ENCODE measurements at places on chromosomes 13 and 19.

DNA sequence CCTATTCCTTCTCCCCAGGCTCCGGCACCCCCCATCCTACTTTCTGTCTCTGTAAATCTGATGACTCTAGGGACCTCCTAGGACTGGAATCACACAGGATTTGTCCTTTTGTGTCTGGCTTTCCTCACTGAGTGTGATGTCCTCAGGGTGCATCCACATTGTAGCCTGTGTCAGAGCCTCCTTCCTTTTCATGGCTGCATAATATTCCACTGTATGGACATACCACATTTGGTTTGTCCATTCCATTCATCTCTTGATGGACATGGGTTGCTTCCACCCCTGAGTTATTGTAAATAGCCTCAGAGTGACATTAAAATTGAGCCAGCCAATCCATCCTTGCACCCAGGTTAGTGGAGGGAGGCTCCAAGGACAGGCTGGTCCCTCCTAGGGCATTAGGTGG lies 22.8 kb upstream of the NMRK2 start:
- no peak for DNase-seq

- DNase-seq: peak; percentile 84
Observed at GRCh38 chr13:83881917-83882605, at the start of gene SLITRK1. Gene SLITRK1, minus strand, starts transcription at chr13:83882474. Its CDS starts 967 bp downstream, at chr13:83881507.

DNA sequence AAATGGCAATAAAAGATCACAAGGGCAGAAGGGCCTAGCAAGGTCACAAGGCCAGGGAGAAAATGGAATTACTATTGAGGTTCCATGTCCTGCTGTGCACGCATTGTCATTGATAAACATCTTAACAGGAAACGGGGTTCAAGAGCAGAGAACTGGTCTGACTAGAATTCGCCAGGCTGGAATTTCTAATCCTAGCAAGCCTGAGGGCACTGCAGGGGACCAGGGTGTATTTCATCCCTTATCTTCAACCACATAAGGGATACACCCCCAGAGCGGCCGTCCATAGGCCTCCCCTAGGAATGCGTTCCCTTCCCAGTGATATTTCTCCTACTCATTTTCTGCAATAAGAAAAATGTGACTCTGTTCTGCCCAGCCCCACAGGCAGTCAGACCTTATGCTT lies 19.5 kb downstream of the ERICH4 start:
- no peak for DNase-seq

GRCh38 chr13:29883941-29884518 lies 33.6 kb upstream of the UBL3 start:
- no peak for DNase-seq

GRCh38 chr19:3284759-3285646 lies 60.5 kb downstream of the CELF5 start:
- DNase-seq: no peak

- no peak for DNase-seq
Observed at GRCh38 chr13:91280801-91281200, 66.7 kb upstream of the MIR17HG start.

- peak; percentile 47 for DNase-seq
Observed at GRCh38 chr19:49106648-49107135, 7.5 kb upstream of the LIN7B start.

DNA sequence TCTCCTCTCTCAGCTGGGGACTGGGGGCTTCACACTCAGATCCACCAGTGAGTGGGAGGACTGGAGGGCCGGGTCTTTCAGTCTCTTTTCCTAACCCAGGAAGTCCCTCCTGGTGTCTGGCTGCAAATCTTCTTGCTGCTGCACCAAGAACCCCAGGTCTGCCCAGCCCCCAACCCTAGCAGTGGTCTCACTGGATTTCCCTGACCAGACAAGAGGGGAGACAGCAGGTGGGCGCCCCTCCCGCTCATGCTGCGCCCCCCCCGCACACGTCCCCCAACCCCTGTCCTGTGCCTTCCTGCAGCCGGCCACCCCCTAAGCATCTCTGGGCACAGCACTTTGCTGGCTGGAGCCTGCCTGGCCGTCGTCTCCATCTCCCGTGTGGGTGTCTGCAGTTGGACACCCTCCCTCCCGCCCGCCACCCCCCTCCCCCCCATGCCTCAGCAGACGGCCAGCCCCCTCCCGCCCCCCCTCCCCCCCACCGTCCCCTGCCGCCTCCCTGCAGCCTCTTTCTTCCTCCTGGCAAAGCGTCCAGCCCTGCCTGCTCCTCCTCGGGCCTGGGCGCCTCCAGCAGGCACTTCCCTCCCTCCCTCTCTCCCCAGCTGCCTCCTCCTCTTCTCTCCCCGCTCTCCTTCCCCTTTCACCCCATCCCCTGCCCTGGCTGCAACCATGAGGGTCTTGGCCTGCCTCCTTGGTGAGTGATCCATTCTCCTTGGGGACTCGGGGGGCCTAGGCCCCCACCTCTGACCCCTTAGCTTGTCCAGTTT lies at the start of gene SSC5D:
TSS of gene SSC5D (plus strand) at position 513 of the 764 bp plus-strand sequence. CDS start at position 667, 154 bp downstream.
- DNase-seq: peak; percentile 31

DNA sequence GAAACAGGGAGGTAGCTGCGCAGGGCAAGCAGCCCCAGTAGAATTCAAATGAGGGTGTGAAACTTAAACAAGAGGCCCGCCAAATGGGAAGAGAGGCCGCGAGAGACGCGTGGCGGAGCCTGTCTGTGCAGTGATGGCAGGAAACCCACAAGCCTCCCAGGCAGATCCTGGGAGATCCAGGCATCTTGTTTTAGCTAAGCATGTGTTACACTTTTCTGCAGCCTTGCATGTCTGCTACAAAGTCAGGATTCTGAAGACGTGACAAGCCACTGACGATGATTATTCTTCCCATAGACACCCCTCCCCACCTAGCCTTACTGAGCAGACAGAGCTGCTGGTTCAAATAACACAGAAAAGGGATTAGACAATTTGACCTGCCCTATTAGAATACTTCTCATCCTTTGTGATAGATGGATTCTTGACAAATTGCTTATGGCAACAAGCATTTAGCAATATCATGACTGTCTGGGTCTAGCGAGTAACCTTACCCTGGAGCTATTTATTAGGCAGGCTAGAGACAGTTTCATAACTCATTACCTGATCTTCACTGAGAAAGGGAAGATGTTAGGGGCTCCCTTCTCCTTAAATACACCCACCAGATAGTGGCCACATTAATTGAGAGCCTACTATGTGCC lies 185.2 kb upstream of the IRS2 start:
- DNase-seq: no peak

GRCh38 chr19:13899912-13900584 lies 5.9 kb downstream of the BRME1 start:
- no peak for DNase-seq

DNA sequence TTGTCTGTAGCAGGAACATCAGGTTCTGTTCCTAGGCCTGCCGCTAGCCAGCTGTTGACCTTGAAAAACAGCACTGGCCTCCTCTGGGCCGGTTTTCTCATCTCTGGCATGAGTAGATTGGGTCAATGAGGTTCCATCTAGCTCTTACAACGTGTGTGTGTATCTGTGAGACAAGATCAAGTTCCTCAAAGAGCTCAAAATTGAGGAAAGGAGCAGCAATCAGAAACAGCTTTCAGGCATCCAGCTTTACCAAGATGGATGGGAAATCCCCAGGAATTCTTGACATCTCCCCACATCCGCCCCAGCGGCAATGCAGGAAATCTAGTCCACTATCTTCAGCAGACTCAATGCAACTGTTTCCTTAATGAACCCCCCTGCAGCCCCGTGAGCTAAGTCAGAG lies 4.9 kb downstream of the FLT1 start:
- DNase-seq: no peak

DNA sequence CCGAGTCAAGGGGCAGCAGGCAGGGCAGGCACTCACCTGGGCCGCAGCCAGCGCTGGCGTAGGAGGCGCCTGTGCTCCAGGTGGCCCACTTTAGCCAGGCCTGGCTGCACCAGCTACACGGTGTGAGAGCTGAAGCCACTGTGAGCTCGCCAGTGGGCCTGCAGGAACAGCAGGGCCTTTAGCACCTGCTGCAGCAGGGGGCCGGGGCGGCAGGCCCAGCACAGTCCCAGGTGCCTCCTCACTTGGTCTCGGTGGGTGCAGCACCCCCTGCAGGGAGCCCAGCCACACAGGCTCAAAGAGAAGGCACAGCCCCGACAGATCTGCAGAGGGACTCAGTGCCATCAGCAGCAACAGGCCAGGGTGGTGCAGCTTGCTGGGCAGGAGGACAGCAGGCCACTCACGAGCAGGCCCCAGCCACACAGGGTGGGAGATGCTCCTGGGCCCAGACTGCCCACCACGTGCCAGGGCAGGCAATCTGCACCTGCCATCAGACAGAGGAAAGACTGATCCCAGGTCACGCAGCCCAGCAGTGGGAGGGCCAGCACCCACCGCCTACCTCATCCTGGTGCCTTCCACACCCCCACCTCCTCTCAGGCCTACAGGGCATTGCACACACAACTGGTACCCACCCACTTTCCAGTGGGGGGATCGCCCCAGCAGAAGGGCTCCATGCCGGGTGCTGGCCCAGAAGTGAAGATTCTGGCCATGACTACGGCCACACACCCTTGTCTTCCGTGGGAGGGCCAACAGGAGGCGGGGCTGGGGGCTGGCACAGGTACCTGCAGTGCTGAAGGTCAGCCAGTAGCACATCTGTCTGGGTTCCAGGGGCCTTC lies 15.8 kb downstream of the ARHGAP33 start:
- no peak for DNase-seq

DNA sequence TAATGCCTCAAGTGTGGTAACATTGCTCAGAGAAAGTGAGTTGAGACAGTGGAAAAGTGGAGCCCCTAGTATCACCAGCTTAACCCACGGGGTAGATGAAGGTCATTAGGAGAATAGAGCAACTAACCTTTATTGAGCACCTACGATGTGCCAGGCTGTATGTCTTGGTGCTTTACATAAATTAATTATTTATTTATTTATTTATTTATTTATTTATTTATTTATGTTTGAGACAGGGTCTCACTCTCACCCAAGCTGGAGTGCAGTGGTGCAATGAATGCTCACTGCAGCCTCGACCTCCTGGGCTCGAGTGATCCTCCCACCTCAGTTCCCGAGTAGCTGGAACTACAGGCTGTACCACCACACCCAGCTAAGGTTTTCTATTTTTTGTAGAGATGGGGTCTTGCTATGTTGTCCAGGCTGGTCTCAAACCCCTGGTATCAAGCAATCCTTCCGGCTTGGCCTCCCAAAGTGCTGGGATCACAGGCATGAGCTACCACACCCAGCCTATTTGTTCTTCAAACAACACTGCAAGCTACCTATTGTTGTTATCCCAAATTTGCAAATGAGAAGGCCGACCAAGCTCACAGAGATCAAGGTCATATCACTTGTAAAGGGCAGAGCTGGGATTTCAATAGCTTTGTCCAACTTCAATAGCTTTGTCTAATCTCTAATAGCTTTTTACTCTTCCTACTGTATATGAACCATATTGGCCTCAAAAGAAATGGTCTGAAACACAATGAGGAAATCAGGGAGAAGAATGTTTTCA lies 79.4 kb downstream of the TM9SF2 start:
- no peak for DNase-seq

DNA sequence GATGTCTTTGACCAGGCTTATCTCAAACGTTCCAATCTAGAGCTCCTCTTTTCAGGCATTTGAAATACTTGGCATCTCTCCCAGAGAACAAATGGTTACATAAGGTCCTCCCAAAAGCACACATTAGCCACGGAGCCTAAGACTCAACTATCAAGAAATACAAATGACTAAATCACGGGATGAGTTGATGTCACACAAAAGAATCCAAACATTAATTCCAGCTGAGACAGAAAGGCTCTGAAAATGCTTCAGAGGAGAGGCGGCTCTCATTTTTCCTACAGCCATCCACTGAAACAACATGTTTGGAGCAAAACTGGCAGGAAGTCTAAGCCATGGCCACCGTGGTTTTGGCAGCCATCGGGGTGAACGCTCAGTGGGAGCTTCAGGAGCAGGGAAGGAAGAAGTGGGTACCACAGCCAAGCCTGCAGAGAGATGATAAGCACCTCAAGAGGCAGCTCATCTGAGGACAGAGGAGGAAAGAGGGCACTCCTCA lies 122.5 kb downstream of the STK24 start:
- no peak for DNase-seq

- no peak for DNase-seq
Observed at GRCh38 chr13:57045826-57046546, 94.7 kb upstream of the PRR20A start.

- no peak for DNase-seq
Observed at GRCh38 chr19:17989425-17990094, 18.4 kb upstream of the ARRDC2 start.

GRCh38 chr19:18364826-18365528 lies 21.0 kb upstream of the GDF15 start:
- DNase-seq: peak; percentile 40

DNA sequence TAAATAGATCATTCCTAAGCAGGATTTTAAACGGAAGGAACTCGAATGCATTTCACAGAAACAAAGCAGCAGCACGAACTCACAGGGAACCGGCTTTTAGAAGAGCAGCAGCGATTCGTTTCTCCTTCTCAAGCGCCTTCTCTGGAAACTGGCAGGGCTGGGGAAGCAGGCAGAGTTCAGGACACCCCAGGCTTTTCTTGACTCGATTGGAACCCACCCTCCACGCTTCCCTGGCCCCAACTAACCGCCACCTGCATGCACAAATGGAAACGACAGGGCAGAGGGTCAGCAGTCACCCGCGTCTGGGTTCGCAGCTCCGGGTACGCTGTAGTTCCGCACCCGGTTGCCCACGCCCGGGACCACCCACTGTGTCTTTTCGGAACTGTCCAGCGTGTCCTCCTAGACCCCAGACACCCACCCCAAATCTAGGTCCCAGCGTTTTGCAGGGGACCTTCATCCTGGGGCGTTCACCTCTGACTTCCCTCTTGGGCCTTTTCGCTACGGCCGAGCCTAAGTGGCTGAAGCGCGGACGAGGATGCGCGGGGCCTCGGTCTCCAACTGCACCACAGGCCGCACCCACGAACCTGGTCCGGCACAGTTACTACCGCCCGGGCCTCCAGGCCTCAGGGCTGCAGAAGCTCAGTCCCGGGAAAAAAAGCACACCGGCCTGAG lies 500 bp downstream of the ZFP30 start:
- DNase-seq: peak; percentile 11

DNA sequence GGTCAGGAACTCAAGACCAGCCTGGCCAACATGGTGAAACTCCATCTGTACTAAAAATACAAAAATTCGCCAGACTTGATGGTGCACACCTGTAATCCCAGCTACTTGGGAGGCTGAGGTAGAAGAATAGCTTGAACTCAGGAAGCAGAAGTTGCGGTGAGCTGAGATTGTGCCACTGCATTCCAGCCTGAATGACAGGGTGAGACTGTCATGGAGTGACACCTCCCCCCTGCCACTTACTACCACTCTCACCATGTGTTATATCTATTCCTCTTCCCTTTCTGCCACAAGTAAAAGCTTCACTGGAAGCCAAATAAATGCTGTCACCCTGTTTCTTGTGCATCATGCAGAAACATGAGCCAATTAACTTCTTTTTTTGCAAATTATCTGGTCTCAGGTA lies 10.6 kb upstream of the CEACAM4 start:
- DNase-seq: no peak

GRCh38 chr13:101978552-101979315 lies 423.1 kb downstream of the FGF14 start:
- DNase-seq: no peak

- DNase-seq: no peak
Observed at GRCh38 chr13:94537740-94538630, 58.0 kb downstream of the TGDS start.

GRCh38 chr19:40989453-40989852 lies 1.6 kb upstream of the CYP2B6 start:
- no peak for DNase-seq

- DNase-seq: no peak
Observed at GRCh38 chr13:63435667-63436324, 2020.1 kb upstream of the PCDH20 start.

Measured in hypothalamus (tissue), 51 donors.